ENCODE measurements at places on chromosomes 2 and 18.

DNA sequence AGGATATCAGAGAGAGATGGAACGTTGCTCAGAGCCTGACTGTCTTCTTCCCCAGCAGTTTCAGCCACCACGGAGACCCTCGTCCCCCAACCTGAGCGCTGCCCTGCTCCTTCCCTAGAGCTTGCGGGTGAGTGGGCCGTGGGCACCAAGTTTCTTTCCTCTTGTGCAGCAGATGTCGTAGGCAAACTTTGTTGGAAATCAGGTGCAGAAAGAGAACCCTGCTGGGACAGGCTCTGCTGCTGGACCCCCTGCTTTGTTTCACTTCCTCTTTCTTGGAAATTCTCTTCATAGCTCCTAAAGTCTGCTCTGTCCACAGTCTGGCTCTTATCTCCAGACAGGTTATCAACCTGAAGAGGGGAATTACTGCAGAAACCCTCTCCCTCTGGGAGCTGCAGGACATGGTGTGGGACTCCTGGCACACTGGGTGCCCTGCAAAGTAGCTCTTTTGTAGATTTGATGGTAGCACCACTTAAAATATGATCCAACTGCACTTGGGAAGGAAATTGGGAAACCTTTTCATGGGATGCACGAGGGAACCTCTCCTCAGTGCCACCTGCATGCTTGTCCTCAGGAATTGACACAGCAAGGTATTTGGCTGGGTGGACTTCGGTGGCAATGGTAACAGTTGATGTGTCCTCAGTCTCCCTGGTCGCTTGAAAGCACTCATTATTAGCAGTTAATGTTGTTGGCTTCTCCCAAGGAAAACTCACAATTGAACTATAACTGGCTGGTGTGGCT is 92.2 kb downstream of the ALPK2 start:
- no peak for DNase-seq

DNA sequence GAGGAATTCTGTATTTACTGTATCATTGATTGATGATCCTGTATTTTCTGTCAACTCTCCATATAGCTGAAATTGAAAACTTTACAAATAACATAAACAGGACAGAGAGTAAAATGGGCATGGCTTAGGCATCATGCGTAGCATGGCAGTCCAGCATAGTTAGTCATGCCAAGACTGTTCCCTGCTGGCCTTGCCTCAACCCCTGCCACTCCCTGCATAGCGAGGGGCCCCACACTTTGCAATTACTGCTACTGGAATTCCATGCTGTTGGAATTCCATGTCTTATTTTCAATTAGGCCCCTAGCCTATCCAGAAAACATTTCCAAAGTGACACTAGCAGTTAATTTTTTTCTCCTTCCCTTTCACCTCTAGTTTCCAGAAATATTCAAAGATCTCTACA is 15.1 kb upstream of the SOX11 start:
- no peak for DNase-seq

DNA sequence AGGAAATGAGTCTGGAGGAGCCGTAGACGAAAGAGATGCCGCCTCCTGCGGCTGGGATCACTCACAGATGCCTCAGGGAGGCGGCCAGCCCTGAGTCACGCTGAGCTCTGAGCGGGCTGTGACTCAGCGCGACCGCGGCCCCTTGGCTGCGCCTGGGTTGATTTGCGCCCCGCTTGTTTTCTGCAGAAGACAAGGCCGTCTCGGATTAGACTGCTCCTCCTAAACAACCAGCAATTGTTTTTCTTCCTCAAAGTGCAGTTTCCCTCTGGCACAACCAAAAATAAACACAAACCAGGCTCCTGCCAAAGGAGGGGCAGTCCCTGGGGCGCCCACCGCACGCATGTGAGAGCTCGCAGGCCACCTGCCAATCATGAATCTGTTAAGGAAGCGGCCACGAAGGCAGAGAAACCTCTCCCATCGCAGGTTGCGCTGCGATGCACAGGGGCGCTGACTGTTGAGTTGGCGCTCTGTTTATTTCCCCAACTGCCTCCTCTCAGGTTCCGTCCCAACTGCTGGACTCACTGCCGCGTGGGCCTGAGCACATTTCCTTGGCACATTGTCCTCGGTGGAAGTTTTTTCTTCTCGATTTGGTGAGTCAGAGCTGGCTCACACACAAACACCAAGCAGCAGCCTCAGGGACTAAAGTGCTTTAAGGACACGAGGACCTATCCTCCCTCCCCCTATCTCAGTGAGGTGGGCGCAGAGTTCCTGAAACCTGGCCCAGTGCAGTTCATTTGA is 85.2 kb upstream of the NDUFV2 start:
- DNase-seq = peak; percentile 77

DNA sequence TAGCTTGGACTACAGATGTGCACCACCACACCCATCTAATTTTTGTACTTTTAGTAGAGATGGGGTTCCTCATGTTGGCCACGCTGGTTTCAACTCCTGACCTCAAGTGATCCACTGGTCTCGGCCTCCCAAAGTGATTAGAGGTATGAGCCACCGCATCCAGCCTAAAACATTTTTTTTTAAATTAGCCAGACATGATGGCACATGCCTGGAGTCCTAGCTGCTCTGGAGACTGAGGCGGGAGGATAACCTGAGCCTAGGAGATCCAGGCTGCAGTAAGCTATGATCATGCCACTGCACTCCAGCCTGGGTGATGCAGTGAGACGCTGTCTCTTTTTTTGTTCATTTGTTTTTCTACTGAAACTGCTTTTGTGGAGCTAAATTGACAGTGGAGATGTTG is 64.6 kb upstream of the ATG16L1 start:
- DNase-seq = no peak

DNA sequence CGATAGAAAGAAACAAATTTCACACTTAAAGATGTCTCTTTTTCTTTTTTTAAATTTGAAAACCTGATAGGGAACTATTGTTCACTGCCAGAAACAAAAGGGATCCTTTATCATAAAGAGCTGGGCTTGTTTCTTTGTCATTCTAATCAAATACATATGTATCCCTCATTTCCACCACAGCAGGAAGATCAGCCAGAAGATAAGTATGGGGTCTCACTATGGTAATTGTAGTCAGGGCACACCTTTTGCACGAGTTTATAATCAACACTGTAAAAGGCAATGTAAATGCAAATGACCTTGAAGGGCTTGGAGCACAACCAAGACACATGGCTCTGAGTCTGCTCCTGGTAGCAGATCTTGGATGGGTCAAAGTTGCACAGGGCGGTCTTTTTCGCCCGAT is 109.5 kb downstream of the NXPH2 start:
- no peak for DNase-seq

DNA sequence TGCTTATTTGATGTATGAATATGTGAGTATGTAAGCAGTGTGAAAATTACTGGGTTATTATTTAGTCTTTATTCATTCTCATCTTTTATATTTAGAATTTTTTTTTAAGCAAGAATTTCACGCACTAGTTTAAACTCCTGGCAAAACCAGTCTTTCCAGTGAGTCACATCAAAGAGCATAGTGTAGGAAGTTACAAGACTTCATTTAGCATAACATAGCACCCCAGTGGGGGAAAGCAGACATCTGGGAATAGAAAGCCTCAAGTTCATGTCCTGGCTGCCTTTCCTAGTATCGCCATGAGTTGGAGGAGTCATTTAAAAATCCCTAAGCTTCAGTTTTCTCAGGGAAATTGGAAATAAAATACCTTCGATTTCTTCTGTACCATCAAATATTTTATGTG is 408.3 kb downstream of the NUP35 start:
- no peak for DNase-seq

Data from activated naive CD4-positive, alpha-beta T cell treated with anti-CD3 and anti-CD28 coated beads, Interleukin-2, amount 50 U/mL, for 16 hours (primary cell).